ENCODE measurements at places on chromosomes 12 and 14.

GRCh38 chr14:28877923-28878322 is 111.3 kb downstream of the FOXG1 start:
- no peak for DNase-seq

DNA sequence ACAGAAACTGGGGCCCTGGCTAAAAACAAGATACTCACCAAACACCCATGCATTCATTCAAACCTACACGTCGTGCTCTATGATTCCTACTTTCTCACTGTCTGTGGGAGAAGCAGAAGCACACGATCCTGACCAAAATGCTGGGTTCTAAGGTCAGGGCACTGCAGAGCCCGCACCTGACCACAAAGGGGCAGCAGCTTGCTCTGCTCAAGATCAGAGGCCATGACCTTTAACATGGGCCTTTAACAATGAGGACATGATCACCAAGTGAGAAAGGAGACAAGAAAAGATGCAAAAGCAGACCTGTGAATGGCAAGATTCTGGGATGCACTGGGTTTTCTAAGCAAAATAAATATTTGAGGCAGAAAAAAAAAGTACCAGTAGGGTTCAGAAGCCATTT is 40.1 kb upstream of the VPS33A start:
- DNase-seq, result no peak

DNA sequence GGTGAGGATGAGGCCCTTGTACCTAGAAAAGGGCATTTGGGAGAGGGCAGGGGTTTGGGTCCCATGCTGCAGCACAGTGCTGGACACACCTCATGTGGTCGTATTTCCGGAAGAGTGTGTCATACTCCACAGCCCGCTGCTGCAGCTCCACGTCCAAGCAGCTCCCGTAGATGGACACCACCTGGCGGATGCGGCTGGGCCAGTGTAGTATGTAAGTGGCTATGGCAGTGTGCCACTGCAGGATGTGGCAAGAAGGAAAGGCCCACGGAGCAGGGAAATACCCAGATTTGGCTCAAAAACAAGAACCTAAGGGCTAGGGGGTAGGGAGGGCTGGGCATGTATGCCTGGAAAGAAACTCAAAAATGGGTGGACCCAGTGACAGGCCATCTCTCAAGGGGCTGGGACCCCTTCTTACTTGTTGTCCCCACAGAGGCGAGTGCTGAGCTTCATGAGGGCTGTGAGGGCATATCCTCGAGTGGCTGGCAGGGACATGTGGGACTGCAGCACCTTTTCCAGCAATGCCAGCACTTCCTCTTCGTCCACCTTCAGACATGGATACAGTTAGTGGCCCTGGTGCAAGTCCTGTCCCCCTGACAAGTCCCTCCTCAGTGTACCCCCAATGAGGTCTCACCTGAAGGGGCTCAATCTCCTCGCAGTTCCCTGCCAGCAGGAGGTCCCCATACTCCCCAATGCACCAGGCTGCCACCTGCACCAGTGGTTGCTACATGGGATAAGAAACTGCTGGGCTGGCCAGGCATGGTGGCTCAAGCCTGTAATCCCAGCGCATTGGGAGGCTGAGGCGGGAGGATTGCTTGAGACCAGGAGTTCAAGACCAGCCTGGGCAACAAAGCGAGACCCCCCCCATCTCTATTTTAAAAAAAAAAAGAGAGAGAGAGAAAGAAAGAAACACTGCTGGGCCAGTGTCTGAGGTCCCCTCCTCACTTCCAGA is 5.4 kb downstream of the AP1G2 start:
- DNase-seq, result no peak

DNA sequence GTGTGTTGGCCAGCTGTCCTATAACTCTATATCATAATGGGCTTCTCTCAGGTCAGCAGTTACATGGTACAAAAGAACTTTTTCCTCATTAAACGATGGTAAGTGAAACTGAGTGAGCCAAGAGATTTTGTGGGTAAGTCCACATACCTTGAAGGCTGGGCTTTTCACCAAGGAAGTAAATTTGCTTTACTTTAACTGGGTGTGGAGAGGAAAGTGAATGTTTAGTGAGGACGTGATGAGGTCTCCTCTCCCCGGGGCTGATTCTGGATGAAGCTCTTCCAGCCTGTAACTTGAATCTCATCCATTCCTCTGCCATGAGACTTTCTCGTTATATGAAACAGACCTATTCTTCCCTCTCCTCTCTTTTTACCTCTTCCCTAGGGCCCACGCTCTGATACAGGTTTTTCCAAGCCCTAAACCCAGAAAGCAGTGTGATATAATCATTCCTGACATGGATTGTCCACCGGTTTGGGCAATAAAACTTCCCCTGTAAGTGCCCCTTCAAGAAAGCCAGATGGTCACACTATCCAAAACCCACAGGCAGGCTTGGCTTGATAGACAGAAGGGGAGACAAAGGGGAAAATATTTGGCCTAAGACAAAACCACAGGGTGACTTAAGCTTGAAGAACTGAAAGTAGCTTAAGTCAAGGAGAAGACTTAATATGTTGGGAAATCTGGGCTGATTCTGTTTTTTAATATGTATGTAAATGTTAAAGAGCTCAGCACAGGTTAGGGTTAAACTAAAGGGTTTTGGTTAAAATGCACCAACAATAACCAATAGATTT is 50.3 kb downstream of the CIT start:
- DNase-seq, result no peak

DNA sequence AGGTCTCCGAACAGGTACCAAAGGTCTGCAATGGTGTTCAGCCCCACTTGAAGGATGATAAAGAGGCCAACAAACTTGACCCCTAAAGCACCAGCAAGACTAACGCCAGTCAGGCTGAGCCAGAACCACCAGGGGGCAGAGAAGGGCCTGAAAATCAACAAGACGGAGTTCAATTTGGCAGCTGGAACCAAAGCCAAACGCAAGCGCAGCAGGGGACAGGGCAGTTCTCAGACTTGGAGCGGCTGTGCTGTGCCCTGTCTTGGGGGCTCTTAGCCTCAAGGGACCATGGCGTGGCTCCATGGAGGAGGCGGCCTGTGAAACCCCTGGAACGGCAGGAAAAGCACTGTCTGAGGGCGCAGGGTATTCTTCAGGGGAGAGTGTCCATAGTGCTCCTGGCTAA is 19.6 kb downstream of the POMT2 start:
- peak; percentile 60 for DNase-seq

Measured in stimulated activated naive CD8-positive, alpha-beta T cell treated with anti-CD3 and anti-CD28 coated beads, Interleukin-15, amount 100 ng/mL, for 72 hours (primary cell).